DMS79 (cell line): ENCODE measurements at places on chromosomes 5 and 9.

GRCh38 chr5:166031926-166032325 lies 2259.5 kb upstream of the WWC1 start:
- DNase-seq = no peak

GRCh38 chr5:136094189-136094912 lies 38.3 kb upstream of the SMAD5 start:
- DNase-seq = no peak

GRCh38 chr5:121976979-121977378 lies 15.2 kb downstream of the SRFBP1 start:
- no peak for DNase-seq

- no peak for DNase-seq
Measured at GRCh38 chr5:7397937-7398336, 2.0 kb downstream of the ADCY2 start.

DNA sequence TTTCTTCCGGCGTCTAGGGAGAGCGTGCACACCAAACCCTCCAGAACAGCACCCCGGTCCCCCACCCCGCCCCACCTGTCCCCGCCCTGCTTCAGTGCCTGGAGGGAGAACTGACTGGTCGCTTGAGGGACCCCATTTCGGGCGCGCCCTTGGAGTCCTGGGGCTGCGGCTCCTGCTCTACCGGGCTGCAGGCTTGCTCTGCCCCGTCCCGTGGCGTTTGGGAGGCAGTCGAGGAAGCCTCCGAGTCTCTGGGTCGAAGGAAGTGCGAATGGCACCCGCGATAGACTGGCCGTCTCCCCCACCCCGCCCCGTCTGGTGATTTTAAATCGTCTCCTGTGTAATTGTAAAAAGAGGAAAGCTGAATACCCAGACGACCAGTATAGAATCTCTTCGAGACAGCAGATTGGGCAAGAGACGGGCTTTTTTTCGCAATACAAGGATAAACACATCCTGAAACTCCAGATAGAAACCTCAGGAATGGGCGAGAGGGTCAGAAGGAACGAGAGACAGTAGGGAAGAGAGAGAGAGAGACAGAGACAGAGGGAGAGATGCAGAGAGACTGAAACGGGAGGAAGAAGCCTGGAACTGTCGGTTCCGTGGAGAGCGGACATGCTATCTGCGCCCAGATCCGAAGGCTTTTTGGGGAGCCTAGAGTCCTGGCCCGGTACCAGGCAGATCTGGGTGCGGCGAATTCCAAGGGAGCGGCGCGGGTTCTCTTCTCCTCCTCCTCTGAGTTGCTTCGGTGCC lies 9.9 kb downstream of the PRDM6 start:
- no peak for DNase-seq

DNA sequence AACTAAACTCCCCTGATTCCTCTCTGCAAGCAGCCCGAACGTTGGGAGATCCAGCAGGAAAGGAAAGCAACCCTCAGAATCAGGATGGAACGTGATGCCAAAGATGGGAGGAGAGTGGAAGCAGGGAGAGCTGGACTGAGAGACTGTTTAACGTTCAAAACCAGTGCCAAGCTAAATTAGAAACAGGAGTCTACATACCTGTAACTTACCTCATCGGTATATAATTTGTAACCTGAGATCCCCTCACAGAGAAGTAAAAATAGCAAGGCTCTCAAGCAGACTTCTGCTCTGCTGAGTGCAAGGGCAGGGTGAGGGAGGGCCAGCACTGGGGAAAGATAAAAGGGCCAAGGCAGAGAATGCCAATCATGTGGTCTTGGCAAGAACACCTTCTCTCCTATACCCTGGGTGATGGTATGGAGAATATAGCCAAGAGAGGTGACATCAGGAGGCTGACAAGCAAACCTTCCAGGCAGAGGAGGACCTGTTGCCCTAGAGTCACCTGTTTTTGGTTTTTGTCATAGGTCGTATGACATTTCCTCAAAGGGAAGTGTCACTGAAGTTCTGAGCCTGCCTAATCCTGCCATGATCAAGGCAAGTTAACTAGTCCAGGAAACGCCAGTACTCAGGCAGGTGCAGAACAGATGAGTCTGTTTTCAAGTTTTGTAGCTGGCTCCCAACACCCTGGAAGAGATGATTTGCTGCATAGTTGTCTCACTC lies 472.0 kb downstream of the NFIB start:
- peak; percentile 63 for DNase-seq

DNA sequence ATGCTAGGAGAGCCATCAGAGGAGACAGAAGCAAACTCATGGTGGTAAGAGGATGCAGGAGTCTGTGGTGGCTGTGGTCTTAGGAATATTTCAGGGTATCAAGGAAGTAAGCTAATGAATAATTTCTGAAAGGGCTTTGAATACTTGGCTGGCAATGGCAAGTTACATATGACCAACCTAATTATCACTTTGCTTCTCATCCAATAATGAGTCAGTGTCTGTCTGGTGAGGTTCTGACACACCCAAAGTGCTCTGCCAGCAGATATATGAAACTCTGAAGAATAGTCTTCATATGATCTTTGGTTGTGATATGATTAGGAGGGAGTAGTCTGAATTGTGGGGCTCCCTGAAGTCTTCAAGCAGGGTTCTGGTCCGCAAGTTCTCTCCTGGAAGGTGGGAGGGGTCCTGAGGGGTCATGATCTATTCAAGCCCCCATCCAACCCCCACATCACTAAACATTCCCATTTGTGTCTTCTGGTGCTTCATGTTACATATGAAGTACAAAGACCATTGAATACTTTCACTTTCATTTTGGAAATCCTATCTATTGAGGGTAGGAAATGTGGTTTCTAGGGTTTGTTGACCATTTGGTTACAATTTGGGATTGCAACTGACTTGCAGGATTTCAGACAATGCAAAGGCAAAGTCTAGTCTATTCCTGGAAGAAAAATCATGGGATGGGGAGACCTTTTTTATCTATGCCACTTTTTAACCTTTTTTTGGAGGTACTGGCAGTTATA lies 199.9 kb upstream of the CDKN2B start:
- DNase-seq = no peak

DNA sequence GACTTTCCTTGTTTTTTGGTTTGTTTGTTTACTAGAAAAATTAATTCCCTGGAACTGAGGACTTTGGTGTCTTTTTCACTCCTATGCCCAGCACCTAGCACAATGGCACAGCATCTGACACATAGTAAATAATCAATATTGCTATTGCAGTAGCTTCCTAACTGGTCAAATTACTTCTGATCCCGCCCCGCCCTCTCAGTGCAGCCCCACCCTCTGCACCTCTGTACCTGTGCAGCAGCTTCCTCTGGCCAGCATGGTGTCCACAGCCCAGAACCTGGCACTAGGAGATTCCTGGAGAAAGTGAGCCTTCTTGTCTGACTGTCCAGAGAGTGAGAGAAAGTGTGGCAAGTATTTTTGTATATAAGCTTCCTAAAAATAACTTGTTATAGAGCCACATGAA lies 343.2 kb downstream of the ZNF608 start:
- no peak for DNase-seq
